ENCODE measurements at places on chromosomes 5 and 9.

- no peak for DNase-seq
Observed at GRCh38 chr5:72252574-72253155, 67.4 kb downstream of the MRPS27 start.

DNA sequence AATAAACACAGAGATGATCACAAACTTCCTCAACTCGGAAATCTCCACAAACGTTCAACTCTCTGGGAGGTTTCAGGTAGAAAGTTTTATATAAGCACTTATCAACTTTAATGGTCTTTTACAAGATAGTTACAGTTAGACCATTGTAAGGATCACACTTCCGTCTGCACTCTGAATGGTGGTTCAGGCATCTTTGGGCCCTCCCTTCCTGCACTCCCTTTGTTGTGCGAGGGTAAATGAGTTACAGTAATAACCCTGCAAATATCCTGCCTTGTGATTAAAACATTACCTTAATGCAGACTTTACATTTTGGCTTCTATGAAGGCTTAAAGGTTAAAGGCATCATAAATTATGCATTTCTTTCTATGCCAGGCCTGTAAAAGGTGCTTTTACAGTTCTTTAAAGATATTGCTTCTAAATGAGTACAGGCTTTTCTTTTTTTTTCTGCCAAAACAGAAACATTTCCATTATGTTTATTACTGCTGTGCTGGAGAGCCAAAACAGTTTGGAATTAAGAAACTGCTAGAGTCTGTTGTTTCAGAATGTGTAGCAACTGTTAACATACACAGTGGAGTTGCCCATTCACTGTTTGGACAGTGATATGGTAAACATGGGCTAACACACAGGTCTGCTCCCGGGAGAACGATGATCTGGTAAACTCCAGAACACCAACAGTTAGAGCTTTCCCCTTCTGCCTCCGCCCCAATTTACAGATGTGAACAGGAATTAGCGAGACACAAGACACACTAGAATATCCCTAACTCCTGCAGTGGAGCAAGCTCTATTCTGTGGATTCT, 1.1 kb downstream of the PRUNE2 start:
- DNase-seq = no peak

GRCh38 chr5:174188295-174188694, 142.8 kb downstream of the NSG2 start:
- no peak for DNase-seq

DNA sequence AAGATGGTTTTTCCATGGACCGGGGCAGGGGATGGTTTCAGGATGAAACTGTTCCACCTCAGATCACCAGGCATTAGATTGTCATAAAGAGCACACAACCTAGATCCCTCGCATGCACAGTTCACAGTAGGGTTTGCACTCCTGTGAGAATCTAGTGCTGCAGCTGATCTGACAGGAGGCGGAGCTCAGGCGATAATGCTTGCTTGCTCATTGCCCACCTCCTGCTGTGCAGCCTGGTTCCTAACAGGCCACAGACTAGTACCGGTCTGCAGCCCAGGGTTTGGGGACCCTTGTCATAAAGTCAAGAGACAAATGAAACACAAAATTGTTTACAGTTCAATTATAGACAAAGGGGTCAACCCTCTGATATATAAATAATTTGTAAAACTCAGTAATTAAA, 101.7 kb downstream of the RANBP17 start:
- DNase-seq = no peak

DNA sequence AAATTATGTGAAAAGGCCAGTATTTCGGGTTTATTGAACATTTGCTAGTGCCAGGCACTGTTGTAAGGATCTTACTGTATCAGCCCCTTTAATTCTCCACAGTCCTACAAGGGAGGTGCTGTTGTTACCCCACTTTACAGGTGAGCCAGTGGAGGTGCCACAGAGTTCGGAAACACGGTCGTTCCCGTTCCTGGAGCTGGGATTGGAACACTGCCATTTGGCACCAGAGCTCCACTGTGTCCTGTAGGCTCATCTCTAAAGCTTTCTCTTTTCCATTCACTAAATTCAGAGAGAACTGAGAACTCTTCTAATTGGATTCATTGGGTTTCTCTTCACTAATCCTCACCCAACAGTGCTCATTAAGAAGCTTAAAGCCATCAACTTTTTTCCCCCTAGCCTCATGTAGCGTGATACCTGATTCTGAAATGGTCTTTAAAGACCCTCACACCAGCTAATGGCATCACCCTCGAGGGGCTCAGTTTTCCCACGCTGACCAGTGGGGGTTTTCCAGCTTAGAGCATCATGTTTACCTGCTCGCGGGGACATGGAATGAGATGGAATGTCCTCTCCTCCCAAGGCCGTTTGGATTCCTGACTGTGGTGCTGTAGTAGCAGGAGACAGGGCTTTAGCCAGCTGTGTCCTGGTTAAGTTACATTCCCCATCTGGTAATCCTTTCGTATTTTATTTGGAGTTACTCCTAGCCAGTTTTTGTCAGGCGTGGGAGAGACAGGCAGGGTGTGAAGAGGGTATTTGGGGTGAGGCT, 5.8 kb downstream of the ERGIC1 start:
- no peak for DNase-seq

GRCh38 chr5:134968055-134968454, 348 bp downstream of the CATSPER3 start:
- no peak for DNase-seq

- DNase-seq = no peak
Observed at GRCh38 chr9:35905912-35906679, at the start of gene HRCT1. TSS of gene HRCT1 (plus strand) at chr9:35906202. CDS start at chr9:35906288, 86 bp downstream.

DNA sequence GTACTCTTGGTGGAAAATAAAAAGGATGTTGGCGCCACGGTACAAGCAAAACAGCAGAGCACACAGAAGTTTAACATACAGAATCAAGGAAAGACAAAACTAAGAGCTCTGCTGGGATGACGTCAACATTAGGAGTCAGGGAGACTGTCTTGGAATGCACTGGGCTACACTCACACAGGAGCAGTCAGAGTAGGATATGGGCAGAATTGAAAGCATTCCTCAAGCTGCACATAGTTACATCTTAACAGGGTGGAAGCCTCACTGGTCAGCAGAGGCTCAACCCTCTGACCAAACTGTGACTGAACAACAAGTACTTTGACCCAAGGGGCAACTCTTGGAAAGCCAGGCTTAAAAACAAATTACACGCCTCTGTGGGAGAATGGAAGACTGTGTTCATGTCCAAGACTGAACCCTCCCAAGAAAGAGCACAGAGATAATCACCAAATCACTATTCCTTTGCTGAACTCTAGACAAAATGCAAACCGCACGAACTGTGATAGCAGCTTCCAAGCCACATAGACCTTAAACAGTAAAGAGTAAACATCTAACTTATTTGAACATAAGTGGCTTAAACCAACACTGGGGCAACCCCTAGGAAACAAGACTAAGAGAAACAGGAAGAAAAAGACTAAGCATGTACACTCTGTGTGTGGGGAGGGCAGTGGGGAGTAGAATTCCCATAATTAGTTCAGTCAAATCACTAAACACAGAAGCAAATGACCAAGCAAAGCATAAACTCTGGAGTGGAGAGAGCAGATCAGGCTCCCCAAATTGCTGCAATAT, 772.7 kb downstream of the PRELID2 start:
- no peak for DNase-seq

- no peak for DNase-seq
Observed at GRCh38 chr5:114054594-114054993, 307.3 kb upstream of the KCNN2 start.

- DNase-seq = no peak
Observed at GRCh38 chr5:158977642-158978041, 122.1 kb downstream of the EBF1 start.

DNA sequence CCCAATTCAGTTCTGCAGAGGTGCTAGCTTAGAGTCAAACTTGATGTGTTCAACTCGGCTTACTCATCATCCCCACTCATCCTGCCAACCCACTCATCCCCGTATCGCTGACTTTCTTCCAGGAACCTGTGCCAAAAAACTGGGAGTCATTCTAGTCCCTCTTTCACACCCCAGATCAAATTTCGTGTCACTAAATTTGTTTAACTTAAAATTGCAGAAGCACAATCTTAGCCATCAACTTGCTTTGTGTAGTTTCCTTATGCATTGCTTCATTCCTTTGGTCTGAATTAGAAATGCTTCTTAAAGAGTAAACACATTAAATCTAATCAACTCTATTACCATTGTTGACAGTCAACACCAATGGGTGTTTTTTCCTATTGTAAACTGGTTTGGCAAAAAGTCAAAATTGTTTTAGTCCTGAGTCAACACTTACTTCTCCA, 162.4 kb downstream of the TTC39B start:
- DNase-seq = no peak

- DNase-seq = no peak
Observed at GRCh38 chr5:1521671-1522600, 1.8 kb downstream of the LPCAT1 start.

DNA sequence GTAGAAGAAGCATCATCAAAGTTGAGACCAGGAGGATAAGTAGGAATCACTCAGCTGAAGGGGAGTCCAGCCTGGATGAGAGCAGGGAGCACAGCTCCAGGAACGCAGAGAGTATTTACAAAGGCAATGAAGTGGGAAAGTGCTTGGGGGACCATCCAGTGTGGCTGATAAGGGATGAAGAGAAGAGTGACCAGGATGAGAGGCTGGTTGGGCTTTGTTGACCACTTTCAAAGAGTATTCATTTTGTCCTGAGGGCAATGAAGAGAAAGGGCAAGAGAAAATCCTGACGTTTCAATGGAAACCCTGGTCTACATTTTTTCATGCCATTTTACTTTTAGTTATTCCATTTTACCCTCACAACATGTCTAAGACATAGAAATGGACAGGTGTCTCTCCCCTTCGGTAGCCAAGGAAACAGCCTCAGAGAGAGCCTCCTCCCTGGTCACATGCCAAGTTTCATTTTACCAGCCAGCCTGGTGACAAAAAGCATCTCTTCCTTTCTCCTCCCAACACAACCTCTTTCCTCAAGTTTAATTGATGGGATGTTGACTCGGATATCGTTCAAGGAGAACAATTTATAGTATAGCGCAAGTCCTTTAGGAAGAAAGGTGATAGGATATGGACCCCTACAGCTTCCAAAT, 492.7 kb upstream of the CLINT1 start:
- DNase-seq = no peak

DNA sequence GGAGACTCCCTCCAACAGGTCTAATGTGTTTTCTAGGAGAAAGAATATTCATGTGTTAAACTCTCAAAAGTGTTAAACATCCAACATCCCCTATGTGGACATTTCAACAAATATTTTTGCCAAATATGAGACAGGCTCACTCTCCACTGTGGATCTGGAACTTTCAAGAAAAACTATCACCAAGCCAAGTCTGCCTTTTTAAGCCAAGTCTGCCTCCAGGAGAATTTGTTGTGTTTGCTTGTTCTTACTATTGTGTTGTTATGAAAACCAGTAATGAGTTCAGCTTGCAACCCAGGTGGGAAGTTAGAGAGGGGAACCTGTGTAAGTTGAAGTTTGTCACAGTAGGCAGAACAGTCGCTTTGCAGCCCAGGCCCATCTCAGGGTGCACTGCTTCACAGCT, 228.1 kb downstream of the NFIB start:
- no peak for DNase-seq

- DNase-seq = no peak
Observed at GRCh38 chr5:123720955-123721354, 209.0 kb downstream of the CSNK1G3 start.

DNA sequence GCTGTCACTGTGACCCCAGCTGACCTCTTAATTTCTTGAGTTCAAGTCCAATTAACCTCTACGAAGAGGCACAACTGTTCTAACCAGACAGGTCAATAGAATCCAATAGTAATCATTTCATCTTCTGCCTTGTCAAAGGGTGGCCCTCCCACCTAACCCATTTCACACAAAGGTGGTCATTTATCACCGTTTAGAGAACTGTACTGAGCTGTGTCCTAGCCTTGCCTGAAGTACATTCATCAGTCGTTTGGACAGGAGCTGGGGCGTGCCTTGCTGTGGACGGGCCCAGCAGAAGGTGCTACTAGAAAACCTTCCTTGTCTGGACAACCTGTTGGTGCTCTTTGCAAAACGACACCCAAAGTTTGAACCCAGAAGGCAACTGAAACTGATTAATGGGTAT, 605.4 kb downstream of the ISL1 start:
- DNase-seq = no peak

DNA sequence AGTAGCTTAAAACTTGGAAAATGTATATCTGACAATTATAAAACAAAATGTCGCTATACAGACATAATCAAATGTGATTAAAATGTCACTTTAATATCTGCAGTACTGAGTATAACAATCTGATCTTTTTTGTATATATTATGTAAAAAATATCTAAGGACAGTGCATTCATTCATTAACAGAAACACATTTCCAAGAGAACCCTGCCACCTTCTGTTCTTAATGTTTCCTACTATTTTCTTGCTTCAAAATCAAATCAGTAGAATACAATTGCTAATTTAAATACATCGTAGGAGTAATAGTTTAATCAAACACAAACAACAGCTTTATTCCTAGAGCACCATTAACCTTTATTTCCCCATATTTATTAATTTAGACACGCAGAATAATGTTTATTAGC, 142.6 kb upstream of the ST8SIA4 start:
- DNase-seq = no peak

- DNase-seq = no peak
Observed at GRCh38 chr5:80109646-80110478, 74.7 kb downstream of the THBS4 start.

DNA sequence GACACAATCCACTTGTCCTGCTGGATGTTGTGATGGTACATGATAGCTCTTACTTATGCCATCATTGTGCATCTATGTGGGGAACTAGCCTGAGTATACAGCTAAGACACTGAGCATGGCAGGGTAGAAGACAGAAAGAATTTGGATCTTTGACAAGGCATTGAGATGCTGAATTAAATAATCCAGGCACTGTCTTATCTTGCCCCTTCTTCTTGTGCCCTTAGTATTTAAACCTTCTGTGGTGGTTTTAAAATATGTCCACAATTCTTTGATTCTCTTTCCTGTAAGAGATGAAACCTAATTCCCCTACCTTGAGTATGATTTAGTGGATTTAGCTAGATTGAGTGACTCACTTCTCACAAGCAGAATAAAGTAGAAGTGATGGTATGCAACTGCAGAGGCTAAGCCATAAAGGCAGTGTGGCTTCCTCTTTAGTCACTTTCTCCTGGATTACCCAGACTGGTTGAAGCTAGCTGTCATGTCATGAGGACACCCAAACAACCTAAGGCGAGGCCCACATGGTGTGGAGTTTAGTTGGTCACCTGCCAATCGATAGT, 174.0 kb upstream of the NREP start:
- no peak for DNase-seq

- DNase-seq = no peak
Observed at GRCh38 chr5:1336749-1337488, 8.0 kb downstream of the CLPTM1L start.
